ENCODE measurements at places on chromosomes 1 and 21.

GRCh38 chr1:101388904-101389546 lies 152.2 kb downstream of the S1PR1 start:
- no peak for DNase-seq

GRCh38 chr21:24671901-24672300 lies 935.4 kb downstream of the MRPL39 start:
- no peak for DNase-seq

DNA sequence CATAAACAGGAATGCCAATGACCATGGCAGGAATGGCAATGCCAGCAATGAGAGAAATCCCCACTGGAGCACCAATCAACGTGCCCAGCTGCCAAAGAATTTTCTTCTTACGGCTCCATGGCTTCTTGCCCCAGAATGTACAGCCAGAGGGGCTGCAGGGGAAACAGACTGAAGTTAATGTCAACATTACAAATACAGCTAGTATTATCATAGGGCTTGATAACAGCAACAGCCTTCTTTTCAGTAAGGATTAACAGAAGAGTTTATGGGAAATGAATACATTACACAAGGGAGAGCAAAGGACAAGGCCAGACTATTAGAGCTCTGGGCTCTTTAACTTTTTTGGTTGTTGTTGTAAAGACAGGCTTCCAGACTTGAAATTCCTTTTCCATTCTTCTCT lies 18.2 kb downstream of the RNF19B start:
- no peak for DNase-seq

DNA sequence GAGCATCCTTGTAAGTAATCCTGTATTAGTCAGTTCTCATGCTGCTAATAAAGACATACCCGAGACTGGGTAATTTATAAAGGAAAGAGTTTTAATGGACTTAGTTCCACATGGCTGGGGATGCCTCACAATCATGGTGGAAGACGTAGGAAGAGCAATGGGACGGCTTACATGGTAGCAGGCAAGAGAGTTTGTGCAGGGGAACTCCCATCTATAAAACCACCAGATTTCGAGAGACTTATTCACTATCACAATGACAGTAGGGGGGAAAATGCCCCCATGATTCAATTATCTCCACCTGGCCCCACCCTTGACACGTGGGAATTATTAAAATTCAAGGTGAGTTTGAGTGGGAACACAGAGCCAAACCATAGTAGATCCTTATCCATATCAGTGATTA lies 124.7 kb downstream of the HIVEP3 start:
- no peak for DNase-seq

DNA sequence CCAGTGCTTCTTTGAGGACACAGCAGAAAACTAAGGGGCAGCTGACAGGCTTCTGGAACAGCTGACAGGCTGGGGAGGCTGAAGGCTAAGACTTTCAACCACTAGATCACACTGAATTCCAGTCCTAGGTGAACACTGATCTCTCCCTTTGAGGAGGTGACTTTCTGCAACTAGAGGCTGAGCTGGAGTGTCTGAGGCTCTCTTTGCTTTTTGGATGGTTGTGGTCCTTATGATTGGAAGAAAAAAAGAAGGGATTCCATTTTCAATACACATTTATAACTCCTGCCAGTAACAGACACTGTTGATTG lies 1.4 kb downstream of the IL6R start:
- DNase-seq, result no peak

DNA sequence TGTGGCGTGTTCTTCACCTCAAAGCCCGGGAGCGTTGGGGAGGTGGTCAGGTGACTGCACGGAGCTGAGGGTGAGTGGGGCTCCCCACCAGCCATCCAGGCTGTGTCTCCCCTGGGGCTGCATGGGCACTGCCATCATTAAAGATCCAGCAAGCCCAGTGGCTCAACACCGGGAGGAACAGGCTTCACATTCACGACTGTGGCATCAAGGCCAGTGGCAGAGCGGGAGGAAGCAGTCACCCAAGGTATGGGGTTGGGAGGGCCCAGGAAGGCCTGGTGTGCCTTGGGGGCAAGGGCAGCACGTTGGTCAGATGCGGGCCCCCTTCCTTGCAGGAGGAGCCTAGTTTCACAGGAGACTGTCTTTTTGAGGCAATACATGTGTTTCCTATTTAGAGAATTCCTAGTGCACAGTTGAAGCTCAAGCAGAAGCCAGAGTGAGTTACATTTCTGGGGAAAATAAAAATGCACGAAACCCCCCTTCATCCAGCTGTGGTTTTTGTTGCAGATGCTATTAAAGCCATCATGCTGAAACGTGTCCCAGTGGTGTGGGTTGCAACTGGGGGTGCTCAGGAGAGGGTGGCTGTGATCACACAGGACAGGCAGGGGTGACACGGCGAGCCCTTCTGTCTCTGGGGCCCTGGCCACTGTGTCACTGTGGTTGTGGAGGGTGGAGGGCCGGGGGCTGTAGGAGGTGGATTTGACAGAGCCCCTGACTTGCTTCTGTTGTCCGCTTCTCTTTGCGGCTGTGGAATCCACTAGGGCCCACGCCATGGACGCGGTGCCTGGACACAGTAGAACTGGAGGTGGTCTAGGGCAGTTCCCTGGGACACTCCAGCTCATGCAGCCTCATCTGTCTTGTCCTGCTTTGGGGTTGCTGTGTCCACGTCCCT lies 34.1 kb downstream of the SNAP47 start:
- no peak for DNase-seq

- DNase-seq, result peak; percentile 95
These were observed at the start of gene STMN1 for GRCh38 chr1:25905680-25906643. TSS of gene STMN1 (minus strand) at chr1:25906419. CDS start at chr1:25904676, 1,743 bp downstream.

GRCh38 chr1:203103216-203103615 lies 17.4 kb upstream of the MYOG start:
- DNase-seq, result no peak

GRCh38 chr1:179095924-179096323 lies 14.1 kb downstream of the TOR3A start:
- DNase-seq, result peak; percentile 54

DNA sequence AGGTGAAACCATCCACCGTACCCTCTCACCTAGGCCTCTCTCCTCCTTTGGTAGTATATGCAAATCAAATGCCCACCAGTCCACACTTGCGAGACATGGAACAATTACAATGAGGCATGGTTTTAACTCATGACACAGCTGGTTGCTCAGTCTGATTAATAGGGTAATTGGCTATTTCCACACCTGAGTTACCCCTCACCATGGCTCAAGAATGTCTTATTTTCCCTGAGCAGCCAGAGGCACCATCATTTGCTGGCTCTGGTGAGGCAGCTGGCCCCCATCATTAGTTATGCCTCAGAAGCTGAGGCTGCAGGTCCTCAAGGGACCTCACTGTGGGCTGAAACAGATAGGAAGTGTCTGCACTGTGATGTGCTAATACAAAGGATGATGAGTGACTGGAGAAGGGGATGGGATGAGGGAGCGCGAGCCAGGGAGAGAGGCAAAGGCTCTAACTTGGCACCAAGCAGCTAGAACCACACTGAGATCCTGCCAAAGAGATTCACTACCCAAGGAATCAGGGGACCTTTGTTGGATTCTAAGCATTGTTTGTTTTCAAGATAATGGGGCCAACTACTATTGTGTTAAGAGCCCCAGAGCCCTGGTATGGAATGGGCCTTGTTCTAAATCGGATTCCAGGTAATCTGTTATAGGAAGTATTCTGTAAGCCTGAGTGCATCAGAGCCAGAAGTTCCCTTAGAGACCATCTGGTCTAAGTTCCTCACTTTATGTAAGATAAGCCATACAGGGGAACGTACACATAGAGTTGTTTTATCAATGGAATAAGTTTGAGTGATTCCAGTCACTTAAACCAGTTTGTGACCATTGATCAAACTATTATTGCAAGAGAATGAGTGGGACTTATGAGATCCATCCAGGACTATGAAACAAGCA lies 80.0 kb upstream of the CNTN2 start:
- DNase-seq, result no peak

- DNase-seq, result no peak
These were observed 27.7 kb downstream of the ERO1B start for GRCh38 chr1:236253918-236254637.

DNA sequence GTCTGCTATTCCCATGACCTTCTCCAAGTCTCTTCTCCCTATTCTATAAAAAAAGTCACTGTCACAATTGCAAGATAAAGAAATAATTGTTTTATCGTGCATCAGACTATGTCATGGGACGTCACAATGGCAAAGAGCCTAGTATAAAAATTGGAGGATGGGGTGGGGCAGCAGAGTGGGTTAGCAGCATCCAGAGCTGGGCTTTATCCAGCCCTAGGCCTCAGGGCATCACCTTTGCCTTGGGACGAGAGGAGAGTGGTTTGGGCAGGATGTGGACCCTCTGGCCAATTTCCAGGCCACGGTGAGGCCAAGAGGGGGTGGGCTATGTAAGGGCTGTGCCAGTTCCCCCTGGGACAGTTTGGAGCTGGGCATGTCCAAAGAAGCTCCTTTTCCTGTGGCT lies 25.7 kb downstream of the WNT4 start:
- no peak for DNase-seq

GRCh38 chr1:203126151-203126865 lies 1.2 kb upstream of the ADORA1 start:
- DNase-seq, result no peak

DNA sequence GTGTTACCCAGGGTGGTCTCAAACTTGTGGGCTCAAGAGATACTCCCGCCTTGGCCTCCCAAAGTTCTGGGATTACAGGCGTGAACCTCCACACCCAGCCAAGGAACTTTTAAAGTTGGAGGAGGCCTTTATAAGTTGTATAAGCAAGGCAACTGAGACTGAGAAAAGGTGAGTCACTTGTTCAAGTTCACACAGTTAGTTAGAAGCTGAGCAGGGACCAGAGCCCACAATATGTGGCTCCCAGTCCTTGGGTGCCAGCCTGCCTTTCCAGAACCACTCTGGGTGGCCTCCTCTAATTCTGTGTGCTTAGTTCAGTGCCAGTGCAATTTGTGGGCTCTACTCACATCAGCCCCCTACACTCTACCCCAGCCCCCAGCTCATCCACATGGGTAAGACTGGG lies 3.7 kb downstream of the RAB25 start:
- DNase-seq, result no peak

DNA sequence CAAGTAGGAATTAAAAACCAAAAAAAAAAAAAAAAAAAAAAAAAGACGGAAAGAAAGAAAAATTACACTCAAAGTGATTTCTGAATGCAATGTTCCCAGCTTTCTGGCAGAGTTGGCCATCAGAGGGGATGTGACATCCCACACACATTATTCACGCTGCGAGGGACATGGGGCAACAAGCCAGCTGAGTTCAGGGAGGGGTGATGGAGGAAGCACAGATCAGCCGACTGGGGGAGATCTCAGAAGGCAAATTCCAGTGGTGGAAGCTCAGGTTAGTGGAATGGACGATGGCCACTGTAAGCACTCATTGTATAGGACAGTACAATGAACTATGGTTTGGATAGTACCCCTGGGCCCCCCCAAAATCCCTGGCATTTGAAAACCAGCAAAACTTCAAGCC lies 311.9 kb downstream of the PCP4 start:
- no peak for DNase-seq

GRCh38 chr1:69271587-69272125 lies 296.1 kb upstream of the LRRC7 start:
- DNase-seq, result no peak

- DNase-seq, result no peak
These were observed 904.2 kb downstream of the KCNT2 start for GRCh38 chr1:195704028-195704427.

- DNase-seq, result no peak
These were observed 8.4 kb downstream of the PDE9A start for GRCh38 chr21:42661688-42662429.

DNA sequence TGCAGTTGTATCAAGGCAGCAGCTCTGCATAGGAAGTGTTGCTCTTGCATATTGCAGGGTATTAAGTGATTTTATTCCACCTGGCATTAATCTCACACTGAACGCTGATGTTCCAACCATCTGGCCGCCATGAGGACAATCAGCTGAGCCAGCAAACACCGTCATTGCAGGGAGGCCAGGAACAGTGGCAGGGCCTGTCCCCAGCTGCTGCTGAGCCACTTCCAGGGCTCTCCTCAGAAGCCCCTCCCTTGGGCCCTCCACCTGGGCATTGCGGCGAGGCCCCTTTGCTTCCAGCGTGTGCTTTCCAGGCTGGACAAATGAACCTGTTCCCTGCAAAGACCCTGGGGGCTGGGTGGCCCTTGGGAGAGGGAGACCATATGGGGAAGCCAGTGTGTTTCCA lies 171.6 kb upstream of the C1orf174 start:
- DNase-seq, result no peak

- no peak for DNase-seq
These were observed 30.8 kb downstream of the LTN1 start for GRCh38 chr21:28961927-28962326.

DNA sequence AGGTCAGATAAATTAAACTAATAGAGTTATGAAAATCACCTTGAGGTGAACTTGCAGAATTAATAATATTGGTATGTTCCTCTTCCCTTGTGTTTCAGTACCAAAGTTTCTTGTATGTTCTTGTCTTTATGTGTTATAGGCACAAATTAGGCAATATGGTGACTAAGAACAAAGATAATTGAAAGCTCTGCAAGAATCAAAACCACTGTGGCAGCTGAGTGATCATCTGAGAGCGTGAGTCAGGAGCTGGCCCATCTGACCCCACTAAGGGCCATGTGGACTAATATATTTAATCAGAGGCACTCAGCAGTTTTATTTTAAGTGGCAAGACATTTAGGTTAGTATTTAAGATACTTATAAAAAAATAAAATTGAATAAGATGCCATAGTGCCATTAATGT lies 12.8 kb upstream of the CASQ2 start:
- no peak for DNase-seq

- DNase-seq, result no peak
These were observed 6.8 kb downstream of the LHX4 start for GRCh38 chr1:180236698-180237509.

DNA sequence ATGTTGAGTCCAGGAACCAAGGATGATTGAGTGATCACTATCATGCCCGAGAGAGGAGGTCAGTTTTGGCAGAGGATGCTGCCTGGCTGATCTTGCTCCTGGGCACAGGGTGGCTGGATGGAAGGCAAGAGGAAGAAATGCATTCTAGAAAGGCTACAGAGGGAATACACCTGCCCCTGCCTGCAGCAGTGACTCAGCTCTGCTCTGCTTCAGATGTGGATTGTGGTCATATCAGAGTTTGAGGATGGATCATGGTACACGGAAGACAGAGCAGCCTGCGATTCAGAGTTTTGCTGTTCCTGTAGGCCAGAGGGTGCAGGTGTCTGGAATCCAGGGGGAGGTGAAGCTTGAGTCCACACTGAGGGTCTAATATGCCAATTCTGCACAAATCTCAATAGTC lies 37.2 kb downstream of the PCP4 start:
- no peak for DNase-seq

All from left ventricle myocardium superior (tissue), 1 donor.